ENCODE measurements at places on chromosomes 2 and 18.

DNA sequence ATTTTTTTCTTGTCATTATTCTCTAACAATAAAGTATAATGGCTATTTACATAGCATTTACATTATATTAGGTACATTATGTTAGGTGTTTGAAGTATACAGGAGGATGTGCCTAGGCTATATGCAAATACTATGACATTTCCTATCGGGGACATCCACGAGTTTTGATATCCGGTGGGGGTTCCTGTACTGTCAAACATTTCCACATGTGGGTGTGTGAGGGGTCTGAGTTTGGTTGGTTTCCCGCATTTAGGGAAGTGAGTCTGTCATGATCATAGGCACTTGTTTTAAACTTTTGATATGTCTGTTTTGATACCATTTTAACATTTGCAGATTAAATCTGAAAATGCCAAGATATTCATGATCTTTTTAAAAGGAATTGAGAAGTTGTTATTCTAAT is 76.0 kb downstream of the CEP192 start:
- no peak for DNase-seq

DNA sequence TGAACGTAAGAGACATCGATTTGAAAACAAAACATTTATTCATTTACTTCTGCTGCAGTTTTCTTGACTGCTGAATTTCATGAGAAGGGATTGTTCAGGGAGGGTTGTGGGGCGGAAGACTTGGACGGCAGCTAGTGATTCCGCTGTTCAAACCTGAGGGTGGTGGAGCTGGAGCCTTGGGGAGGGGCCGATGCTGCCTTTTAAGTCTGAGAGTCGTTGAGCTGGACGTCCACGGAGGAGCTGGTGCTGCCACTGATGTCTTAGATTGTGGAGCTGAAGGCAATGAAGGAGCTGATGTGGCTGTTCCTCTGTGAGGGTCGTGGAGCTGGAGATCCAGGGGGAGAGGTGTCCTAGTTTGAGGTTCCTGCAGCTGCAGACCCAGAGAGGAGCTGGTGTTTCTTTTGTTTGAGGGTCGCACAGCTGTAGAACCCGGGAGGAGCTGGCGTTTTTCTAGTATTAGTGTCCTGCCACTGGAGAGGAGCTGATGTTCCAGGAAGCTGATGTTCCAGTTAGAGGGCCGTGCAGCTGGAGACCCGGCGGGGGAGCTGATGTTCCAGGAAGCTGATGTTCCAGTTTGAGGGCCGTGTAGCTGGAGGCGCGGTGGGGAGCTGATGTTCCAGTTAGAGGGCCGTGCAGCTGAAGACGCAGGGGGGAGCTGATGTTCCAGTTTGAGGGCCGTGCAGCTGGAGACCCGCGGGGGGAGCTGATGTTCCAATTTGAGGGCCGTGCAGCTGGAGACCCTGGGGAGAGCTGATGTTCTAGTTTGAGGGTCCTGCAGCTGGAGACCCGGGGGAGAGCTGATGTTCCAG is 150.9 kb downstream of the RTP5 start:
- no peak for DNase-seq

DNA sequence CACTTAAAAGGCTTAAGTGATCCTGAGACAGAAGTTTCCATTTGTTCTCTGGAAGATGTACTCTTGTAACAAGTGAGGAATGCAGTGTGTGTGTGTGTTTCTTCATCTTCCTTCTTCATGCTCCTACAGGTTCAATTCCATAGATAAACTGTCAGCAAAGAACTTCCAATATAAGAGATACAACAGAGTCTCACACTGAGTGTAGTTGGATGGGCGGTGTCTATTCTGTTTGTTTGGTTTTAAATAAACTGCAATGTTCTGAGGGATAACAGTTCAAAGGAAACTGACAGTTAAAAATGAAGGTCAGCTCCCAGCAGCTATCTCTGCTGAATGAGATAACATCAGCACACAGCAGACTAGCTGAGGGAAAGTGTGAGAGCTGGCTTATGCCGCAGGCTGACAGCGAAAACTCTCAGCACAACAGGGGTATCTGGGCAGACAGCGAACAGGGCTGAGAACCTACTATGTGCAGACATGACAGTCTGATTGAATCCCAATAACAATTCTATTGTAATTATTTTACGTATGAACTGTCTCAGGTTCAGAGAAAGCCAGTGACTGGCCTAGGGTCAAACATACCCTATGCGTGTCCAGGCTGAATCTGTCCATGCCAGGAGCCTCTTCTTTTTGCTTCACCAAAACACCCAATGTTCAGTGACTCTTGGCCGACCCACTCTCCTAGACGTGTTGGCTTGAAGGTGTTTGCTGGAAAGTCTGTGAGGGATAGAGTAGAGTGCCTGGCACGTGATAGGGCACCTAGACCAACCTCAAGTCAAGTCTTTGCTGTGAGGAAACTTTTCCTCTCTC is 201.9 kb upstream of the TRIB2 start:
- no peak for DNase-seq

DNA sequence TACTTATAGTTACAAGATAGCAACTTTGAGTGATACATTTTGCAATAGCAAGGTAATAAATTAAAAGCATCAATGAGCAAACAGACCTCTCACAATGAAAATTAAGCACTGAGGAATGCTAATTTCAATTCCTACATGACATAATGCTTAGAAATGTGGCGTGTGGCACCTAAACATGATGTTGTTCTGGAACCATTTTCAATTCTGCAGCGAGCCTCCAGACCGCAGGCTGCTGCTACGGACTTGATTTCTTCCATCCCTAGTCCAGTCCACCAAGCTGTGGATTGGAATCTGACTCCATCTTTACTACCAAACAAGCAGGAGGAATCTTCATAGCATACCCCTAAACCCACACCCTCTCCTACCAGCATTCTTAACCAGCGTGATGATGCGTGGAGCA is 58.7 kb upstream of the ZNF397 start:
- no peak for DNase-seq

GRCh38 chr18:41681138-41681880 is 273.7 kb upstream of the PIK3C3 start:
- DNase-seq, result no peak

- no peak for DNase-seq
Observed at GRCh38 chr2:232320443-232320803, 58.1 kb upstream of the ALPP start.

GRCh38 chr2:16973586-16974286 is 308.1 kb upstream of the CYRIA start:
- no peak for DNase-seq

DNA sequence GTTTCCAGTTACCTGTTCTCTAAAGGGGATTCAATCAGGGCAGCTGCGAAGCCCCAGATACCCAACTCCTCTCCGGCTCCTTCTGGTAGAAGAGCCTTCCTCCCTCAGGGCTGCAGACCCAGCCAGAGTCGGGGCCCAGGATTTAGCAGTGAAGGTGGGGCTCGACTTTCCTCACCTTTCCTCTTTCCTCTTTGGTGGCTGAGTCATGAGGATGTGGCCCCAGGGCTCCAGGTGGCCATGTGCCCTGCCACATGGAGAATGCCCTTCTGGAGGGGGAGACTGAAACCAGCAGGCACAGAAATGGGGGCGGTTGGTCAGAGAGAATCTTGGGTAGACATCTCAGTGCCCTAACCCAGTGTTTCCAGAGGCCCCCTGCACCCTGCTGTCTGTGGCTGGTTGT is 402.6 kb downstream of the NBAS start:
- no peak for DNase-seq

- DNase-seq, result no peak
Observed at GRCh38 chr2:227404585-227405271, 17.0 kb upstream of the SCYGR1 start.

GRCh38 chr18:48803951-48804855 is 146.6 kb downstream of the SMAD7 start:
- DNase-seq, result no peak

DNA sequence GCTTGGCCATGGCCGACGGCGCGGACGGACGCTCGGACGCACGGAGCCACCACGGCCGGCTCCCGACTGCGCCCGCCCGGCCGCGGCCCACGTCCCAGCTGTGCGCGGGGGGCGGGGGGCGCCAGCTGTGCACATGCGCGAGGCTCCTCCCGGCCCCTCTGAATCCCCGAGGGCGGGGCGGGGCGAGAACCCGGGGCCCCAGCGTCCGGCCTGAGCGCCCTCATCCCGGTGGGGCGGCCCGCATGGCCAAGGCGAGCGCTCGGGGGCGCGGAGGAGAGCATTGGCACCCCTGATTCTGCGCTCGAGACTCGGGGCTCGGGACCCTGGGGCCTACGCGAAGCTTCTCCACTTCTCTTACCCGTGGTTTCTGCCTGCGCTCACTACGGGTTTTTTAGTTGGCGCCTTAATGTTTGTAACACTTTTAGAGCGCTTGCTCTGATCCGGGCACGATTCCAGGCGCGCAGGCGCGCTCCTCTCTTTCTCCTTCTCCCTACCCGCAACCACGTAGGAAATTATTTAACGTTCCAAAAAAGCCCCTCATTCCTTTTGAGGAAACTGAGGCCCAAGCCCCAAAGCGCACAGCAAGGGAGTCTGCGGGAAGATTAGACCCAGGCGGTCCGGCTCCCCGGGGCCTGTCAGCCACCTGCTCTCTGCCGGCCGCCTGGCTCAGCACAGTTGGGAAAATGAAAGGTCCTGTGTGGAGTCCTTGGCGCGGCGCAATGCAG is at the start of gene PXDN:
Gene PXDN (minus strand): TSS at position 70 of the 725 bp plus-strand sequence. CDS start 60 bp downstream, at position 10.
- DNase-seq, result no peak

DNA sequence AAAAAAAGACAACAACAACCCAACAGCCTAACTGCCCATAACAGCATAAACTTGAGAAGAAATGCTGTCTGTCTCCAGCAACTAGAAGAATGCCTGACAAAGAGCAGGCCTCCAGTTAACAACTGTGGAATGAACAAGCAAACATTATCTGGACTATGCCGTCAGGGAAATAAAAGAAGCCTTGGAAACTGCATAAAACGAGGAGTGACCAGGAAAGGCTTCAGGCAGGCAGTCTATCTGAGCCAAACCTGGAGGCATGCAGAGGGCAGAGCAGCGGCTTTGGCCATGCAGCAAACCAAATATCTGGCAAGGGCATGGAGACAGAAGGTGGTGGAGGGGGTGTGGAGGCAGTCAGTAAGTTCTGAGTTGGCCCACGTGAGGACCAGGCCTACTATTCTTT is 11.1 kb downstream of the HES6 start:
- no peak for DNase-seq

DNA sequence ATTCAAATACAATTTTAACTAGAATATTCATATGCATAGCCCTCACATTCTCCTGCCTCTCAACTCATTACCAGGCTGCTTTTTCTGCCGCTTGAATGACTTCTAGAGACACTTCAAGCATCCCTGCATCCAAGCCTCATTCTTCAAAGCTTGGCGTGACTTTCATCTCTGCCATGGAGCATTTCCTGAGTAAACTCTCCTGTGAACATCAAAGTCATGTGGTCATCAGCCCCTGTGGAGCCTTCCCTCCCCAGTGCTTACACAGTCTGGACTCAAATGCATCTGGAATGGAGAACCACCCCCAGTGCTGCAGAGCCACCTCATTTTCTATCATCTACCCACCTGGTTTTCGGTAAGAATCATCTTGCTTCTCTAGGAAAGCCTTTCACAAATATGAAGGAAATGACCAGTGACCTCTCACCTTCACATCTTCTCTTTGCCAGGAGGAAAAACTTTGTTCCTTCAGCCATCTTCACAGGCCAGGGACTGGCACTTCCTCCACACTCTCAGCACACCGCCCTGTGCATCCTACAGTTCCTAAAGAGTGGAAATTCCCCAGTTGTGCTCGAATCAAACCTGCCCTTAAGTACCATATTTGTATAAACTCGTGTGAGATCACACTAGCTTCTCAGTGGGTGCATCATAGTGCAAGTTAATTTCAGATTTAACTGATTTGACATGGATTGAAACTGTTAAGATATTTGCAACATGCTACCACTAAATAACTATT is 116.4 kb downstream of the COL6A3 start:
- no peak for DNase-seq

- no peak for DNase-seq
Observed at GRCh38 chr2:119049968-119050704, 108.1 kb downstream of the MARCO start.

DNA sequence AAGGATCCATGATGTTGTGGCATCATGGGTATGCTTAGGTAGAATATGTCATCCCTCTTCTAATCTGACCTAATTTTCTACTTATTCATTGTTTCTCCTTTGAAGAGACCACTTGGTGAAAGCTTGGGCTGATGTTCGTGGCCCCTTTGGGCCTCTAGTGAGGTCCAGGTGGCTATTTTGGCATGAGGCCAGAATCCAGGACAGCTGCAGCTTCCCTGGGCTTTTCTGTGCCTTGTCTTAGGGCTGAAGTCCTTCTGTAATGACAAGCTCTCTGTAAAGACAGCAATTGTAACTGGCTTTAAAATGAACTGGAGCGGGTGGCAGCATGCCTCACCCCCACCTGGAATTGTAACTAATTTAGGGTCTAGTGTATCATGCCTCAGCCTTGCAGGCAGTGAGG is 15.6 kb upstream of the MC2R start:
- DNase-seq, result no peak

GRCh38 chr2:236712304-236712703 is 142.7 kb downstream of the ACKR3 start:
- DNase-seq, result no peak

DNA sequence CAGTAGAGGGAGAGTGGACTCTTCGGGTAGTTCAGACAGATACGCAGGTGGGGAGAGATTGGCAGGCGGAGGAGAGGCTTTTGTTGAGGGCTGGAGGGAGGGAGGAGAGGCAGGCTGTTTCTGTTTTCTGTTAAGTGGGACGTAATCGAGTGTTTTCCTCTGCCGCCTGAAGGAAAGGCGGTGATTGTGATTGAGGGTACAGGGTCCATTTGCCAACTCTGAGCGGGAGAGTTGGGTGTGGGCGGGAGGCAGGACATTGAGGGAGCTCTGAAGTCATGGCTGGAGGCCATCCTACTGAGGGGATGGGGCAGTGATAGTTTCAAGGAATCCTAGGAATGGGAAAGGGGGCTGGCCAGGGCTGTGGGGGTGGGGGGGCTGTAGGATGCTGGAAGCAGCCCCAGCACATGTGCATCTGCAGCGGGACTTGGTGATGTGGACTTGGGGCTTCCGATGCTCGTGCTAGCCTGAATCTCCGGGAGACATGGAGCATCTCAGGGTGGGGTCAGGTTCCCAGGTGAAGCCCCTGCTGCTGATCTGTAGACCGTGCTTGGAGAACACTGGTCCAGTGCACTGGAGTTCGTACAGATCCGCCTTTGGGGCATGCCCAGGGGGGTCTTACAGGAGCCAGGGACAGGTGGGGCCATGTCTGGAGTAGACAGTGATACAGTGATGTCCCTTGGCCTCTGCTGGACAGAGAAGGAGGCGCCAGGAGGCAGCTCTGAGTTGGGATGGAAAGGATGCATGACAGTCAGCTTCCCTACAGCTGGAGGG is 167.5 kb downstream of the AGAP1 start:
- DNase-seq, result no peak
